ENCODE measurements at places on chromosomes 3 and 15.

- no peak for DNase-seq
These were observed 237.3 kb downstream of the IL5RA start for GRCh38 chr3:2872884-2873283.

DNA sequence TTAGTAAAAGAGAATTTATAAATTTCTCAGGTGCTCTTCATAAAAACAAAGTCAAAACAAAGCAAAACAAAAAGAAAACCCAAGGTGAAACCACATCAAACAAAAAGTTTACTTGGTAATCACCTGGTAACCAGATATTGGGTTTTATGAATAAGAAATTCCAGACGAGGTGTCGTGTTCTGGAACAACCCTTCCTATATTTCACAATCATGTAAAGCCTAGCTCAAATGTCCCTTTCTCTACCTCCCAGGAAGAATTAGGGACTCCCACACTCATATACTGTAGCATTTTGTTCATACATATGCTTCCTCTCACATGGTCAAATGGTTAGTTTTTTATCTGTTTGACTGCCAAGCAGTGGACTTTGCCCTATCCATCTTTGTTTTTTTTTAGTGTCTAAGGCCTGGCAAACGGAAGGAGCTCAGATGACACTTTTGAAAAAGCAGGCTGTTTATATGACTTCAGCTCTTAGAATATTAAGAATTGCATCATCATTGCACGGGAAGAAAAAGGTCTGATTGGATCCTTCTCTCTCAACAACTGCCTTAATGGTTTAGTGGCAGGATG lies 326.7 kb upstream of the TBL1XR1 start:
- no peak for DNase-seq

DNA sequence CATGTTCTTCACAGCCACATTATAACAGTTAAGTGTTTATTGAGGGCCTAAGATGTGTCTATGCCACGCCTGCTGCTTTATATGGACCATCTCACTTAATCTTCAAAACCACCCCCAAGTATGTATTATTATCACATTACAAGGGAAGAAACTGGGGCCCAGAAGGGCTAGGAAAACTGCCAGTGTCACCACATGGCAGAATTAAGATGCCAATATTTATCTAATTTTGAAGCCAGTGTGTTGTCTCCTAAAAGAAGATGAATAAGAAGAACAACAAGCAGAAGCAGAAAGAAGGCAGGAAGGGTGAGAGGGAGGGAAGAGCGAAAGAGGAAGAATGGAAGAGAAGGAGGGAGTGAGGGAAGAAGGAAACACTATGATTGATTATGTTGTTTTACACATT lies 491.3 kb upstream of the IL12A start:
- DNase-seq = no peak

GRCh38 chr3:169838511-169839030 lies 25.9 kb upstream of the LRRC34 start:
- no peak for DNase-seq

DNA sequence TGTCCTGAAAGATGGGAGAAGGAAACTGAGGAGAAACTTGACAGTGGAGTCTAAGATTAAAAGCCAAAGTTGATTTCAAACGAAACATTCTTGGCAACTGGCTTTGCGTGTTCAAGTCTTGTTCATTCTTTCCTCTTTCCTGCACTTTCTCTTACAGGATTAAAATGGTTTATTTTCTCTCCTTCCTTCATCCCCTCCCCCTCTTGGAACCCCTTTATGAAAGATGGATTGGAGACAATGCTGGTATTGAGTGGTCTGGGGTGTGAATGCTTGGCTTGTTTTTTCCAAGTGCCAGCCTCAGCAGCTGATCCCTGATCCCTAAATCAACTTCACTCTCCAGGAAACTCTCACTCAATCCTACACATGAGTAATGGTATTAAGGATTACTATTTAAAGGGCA lies 703 bp upstream of the LSAMP start:
- DNase-seq = no peak

DNA sequence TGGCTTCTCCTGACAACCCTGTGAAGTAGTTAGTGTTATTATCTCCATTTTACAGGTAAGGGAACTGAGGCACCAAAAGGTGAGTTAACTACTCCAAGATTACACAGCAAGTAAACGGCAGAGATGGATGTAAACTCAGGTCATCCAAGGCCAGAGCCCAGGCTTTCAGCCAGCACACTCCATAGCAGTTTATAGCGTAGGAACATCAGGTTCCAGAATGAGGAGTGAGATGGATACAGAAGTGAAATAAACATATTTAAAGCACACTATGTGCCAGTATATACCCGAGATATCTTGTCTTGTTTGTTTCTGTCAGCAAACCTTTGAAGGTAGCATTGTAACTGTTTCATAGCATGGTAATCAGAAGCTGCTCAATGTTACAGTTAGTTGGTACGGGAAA lies 279.0 kb downstream of the OXSM start:
- DNase-seq = no peak
